ENCODE measurements at places on chromosomes 5 and 9.

DNA sequence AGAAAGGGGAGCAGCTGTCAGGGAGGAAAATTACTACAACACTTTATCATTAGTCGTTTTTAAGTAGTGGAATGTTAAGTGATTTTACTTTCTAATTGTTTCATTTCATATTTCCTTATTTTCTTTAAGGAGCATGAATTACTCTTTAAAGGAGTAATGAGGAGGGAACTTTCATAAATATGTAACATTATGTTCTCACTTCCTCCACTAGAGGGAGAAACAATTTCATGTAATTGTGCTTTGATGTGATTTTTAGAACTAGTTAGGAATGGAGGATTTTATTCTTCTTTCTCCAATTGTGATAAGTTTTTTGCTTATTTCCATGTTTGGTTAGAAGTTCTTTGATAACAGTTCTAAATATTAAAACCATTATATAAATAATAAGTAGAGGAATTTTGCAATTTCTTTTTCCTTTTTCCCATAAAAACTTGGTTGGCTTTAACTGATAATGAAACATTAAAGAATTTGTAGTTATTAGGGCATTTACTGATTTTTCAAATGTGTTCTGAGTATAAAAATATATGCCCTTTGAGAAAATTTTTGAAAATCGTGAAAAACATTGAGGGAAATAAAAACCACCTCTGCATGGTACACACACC is 25.6 kb downstream of the CEP78 start:
- peak; percentile 42 for DNase-seq

GRCh38 chr9:72589667-72590521 is 68.5 kb downstream of the TMC1 start:
- no peak for DNase-seq

DNA sequence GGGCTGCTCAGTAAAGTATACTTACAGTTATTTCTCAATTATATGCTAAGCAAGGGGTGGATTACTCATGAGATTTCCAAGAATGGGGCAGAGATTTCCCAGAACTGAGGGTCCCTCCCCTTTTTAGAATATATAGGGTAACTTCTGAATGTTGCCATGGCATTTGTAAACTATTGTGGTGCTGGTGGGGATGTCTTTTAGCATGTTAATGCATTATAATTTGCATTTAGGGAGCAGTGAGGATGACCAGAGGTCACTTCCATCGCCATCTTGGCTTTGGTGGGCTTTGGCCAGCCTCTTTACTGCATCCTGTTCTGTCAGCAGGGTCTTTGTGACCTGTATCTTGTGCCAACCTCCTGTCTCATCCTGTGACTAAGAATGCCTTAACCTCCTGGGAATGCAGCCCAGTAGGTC is 35.5 kb downstream of the TTC1 start:
- DNase-seq = no peak

GRCh38 chr5:124394700-124395245 is 351.7 kb downstream of the ZNF608 start:
- DNase-seq = no peak

DNA sequence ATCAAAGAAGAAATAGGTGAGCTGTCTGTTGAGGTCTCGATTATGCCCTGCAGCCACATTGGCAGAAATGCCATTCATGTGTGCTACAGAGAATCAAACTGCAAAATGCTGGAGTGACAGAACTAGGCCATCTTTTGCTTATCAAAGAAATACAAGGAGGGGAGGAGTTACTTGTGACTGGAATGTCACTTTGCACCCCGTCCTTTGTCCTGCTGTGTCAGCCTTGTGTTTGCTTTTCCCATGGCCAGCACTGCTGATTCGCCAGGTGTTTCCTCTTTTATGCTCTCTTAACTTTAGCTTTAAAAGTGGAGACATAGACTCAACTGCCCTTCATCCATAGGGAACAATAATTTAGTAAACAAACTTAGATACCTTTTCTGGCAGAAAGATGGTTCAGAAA is 54.3 kb downstream of the SLC46A2 start:
- no peak for DNase-seq

- DNase-seq = peak; percentile 98
Measured at GRCh38 chr5:55601204-55601618, 66.4 kb upstream of the PLPP1 start.

GRCh38 chr9:108053555-108054061 is 564.0 kb upstream of the KLF4 start:
- DNase-seq = peak; percentile 92

DNA sequence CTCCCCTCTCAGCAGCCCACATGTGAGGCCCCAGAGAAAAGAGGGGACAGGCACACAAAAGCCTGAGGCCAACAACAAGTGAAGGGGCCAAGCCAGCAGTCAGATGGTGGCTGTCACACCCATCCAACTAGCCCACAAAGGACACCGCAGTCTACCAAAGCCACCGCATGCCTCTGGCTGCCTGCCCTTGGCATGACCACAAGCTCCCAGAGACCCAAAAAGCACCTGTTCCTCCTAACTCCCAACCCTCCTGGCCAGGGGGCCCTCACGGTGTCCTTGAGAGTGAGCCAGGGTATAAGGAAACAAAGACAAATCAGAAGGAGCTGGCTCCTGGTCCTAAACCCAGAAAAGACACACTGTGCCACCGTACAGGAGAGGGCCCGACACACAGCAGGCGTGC is 77.8 kb upstream of the LRRTM2 start:
- no peak for DNase-seq

- no peak for DNase-seq
Measured at GRCh38 chr5:166102947-166103346, 2188.5 kb upstream of the WWC1 start.

GRCh38 chr5:147869112-147869511 is 9.4 kb upstream of the SCGB3A2 start:
- DNase-seq = no peak

DNA sequence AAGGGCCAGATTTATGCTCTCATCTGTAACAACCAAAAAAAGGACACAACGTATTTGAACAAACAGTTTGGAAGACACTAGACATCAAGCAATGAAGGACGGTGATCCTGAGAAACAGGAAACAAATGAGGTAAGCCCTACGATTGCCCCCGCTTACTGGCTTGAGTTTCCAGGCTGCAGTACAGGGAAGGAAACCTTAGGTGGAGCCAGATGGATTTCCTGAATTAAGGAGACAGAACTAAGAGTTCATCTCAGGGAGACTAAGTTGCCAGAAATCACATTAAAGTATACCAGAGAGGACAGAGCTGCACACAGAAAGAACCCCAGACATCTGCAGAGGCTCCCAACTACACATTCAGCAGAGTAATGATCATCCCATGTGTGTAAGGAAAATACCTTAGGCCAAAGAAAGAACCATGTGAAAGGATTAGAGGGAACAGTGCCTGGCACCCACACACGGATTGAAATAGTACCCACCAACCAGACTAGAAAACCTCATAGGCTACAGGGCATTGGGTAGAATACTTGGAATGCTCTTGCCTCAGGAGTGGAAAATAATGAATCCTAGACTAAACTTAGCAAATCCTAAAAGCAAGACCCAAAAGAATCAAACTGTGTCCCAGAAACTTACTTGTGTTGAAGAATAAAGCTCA is 99.3 kb upstream of the NIPBL start:
- DNase-seq = peak; percentile 35

DNA sequence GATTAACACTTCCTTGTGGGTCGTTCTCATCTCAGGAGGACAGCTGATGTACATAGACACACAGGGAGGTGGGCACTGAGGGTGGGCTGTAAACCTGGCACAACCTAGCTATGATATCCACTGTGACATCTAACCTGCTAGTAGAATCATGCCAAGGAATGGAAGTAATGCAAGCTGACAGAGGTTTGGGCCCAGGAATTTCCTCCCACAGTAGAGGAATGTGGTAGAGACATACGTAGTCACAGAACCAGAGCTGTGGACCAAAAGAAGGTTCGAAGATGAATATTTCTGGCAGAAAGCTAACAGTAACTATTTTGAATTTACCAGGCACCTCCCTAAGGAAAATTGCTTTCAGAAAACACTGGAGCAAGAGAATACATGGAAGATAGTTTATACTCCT is 15.2 kb upstream of the DNAJC25 start:
- DNase-seq = no peak

DNA sequence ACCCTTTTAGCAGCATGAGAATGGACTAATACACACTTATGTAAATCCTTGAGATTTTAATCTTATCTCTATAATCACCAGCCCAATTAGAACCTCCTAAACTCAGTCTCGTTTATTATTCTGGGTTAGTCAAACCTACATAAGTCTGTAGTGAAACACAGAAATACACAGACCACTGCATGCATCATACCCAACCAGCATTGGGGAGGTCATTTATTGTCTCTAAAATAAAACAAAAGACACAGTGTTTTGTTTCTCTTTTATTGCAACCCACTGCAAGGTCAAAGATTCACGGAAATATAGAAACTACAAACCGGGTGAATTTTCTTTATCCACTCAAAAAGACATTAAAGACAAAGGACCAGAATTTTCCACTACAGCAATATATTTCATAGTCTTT is 188.1 kb upstream of the EFNA5 start:
- no peak for DNase-seq

- no peak for DNase-seq
Measured at GRCh38 chr5:159782197-159782994, 133.9 kb upstream of the ADRA1B start.

DNA sequence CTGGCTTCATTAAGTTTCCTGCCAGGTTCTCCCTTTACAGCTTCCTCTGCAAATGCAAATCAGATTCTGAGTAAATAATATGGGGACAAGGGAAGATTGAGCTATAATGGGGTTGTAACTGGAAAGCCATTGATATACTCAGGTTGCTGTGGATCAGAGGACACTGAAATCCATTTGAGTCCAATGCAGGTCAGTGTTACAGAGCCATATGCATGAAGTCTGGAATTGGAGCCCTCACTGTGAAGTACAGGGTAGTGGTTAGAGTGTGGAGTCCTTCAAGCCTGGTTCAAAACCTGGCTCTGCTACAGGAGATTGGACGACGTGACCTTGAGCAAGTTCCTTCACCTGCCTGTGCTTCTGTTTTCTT is 48.7 kb downstream of the TIMD4 start:
- no peak for DNase-seq

- DNase-seq = no peak
Measured at GRCh38 chr5:32098291-32098690, 75.8 kb downstream of the GOLPH3 start.

GRCh38 chr9:4787876-4788275 is 4.9 kb upstream of the RCL1 start:
- no peak for DNase-seq

GRCh38 chr5:88886746-88887341 is 3.9 kb upstream of the MEF2C start:
- DNase-seq = no peak

DNA sequence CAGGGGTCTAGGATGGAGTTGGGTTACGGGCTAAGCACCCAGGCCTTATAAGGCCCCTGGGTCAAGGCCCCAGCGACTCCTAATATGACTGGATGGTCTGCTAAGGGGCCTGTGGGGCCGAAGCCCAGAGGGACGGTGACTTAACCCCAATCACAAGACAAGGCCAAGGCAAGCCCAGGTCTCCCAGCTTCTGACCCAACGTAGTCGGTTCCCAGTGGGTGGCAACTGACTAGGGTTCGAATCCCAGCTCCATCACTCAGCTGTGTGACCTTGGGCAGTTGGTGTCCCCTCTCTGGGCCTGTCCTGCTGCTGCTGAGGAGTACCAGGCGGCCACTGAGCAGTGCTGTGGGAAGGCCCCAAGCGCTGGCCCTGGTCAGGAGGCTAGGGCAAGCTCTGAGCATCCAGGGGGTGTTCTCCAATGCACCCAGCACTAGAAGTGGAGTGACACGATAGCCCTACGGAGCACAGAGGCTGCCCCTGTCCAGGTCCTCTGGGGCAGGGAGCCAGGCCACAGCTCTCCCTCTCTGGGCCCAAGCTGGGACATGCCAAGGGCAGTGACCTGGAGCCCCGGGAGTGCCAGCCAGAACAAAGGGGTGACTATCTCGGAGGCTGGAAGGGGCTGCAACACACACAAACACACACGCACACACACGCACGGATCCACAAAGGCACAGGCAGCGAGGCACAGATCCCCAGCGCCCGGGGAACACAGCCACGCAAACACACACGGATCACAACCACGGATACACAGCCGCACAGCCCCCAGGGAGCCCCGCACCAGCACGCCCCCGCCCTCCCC is 512 bp downstream of the AK1 start:
- DNase-seq = no peak

- no peak for DNase-seq
Measured at GRCh38 chr9:17846948-17847655, 268.2 kb downstream of the SH3GL2 start.

DNA sequence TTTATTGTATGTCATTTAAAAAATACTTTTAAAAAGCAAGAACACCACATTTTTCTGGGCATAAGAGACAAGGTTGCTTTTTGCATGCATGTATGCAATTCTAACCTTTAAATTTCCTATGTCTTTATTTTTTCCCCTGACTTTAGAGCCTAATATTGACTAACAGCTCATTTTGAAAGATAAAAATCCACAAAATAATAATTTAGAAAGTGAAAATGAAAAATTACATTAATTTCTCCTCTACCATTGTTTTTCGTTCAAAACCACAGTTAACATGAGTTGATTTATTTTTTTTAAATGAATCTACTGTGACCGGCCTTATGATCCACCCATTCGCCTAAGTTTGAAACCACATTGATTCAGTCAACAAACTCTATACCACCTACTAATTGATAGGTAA is 137.5 kb upstream of the CDKN2B start:
- no peak for DNase-seq

- no peak for DNase-seq
Measured at GRCh38 chr9:114607671-114608524, 3.2 kb upstream of the TMEM268 start.

DNA sequence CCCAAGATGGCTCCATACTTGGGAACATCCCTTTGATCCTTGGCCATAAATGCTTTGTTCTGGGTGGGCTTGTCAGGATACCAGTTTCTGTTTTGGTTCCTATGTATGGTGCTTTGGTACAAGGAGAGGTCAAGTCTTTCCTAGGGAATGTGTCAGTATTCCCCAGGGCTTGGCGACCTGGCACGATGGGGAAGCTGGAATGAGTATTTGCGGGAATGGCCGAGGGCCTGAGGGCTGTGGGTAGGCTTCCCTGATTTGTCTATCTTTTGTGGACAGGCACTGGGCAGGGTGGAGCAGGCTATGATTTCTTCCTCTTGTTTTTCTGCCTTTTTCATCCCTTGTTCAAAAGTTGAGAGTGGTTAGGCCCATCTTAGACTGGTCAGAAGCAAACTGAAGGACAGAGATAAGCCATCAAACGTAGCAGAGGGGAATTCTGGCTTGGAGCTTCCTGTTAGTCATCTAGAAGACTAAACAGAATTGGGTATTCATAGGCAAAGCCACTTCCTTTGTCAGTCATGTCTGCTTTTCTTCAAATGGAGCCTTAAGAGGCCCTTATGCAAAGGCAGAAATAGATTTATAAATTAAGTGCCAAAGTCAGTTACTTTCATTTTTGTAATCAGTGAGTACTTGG is 13.7 kb downstream of the DOCK2 start:
- peak; percentile 92 for DNase-seq

GRCh38 chr5:18968966-18969365 is 1019.0 kb downstream of the CDH18 start:
- DNase-seq = peak; percentile 91
